ENCODE measurements at places on chromosomes 2 and 18.

DNA sequence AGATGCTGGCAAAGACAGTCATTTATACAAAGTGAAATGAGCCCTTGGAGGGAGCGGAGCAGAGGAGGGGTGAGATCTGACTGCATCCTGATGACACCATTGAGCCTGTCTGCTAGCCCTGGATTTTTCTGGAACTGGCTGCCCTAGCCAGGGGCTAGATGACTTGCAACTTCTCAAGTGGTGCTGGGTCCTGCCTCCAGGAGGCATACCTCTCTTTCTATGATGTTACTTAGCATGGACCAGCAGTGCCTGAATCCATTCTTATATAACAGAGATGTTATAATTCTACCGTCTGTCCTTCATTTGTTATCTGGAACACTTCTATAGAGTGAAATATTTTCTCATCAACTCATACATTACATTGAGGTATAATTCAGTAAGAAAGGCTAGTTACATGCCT, 8.5 kb upstream of the TWIST2 start:
- no peak for DNase-seq

DNA sequence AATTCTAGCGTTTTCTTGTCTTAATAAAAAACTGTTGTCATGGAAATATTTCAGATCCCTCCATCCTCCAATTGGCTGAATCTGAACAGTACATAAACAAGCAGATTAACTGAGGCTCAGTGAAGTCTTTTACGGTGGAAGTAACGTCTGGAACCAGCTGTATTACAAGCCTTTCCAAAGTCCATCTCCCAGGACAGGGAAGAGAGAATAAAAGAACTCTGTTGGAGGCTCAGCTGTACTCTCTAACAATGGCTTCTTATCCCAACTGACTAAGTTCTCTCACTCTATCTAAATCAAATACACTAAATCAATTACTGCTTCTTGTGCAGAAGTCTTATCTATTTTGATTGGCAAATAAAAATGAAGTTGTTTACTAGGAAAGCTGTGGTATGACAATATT, 19.9 kb upstream of the NEDD4L start:
- DNase-seq: no peak

GRCh38 chr2:10370895-10371294, 68.2 kb downstream of the HPCAL1 start:
- DNase-seq: no peak

DNA sequence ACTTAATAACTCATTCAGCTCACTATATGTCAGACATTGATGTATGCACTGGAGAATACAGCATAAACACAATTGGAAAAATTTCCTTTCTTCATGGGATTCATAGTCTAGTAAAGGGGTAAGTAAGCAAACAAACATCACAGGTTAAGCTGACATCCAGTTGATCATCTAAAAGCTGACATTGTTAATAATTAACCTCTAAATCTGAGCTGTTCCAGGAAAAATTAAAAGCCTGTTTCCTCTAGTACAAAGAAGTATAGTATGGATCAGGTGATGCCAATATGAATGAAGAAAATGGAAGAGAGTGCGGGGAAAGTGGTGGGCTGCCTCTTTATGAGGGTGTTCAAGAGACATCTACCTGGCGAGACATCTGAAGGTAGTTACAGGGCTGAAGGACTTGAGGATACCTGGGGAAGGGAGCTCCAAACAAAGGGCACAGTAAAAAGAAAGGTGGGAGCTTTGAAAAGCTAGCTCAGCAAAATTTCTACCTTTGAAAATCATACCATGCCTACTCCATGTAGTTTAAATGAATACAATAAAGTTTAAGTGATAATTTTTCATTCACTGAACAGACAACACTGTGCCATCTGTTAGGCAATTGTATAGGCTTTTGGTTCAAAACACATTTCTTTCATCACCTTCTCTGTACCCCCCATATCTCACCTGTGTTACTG, 619.3 kb downstream of the TRIB2 start:
- DNase-seq: no peak

GRCh38 chr2:119838179-119838578, 78.5 kb downstream of the PTPN4 start:
- no peak for DNase-seq

- DNase-seq: peak; percentile 81
Observed at GRCh38 chr2:234544659-234545611, 48.1 kb upstream of the ARL4C start.

- no peak for DNase-seq
Observed at GRCh38 chr18:51383711-51384110, 186.2 kb upstream of the MEX3C start.

GRCh38 chr18:57149531-57149930, 2.6 kb downstream of the BOD1L2 start:
- no peak for DNase-seq

- no peak for DNase-seq
Observed at GRCh38 chr2:101306410-101306809, 2.1 kb downstream of the RNF149 start.

- no peak for DNase-seq
Observed at GRCh38 chr18:54776282-54776977, 51.8 kb upstream of the RAB27B start.

DNA sequence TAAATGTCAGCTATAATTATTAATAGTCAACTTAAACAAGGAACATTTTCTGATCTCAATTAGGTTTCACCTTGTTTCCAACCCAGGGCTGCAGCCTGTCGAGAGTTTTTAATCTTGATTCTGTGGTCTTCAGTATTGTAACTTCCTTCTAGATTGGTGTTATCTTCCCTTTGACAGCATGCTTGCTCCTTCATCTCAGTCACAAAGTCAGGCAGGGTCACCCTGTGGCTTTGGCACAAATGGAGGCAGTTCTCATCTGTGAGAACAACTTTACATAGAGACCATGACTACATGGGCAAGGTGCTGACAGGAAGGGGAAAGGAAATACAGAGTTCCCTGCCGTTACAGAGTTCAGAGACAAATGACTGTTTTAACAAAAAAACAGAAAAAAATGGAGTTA, 50.5 kb downstream of the HNRNPLL start:
- DNase-seq: no peak

GRCh38 chr2:172896661-172897081, 161.0 kb downstream of the RAPGEF4 start:
- DNase-seq: no peak

DNA sequence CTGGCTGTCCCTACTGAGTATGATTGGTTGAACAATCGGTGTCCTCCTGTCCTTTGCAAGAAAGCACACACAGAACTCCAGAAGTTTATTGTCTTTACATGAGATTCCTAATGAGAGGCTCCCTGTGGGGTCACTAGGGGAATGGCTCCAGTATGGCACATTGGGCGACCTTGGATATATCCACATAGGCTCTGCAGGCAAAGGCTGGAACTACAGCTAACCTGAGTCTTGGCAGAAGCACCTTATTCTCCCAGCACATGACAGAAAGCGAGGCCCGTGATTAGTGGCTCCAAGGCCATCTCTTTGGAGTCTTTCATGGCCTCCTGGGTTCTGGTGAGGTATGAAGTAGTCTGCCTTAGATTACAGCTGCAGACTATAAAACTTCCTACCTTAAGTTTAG, 49.0 kb downstream of the ZDBF2 start:
- peak; percentile 35 for DNase-seq

GRCh38 chr2:239970004-239970623, 55.0 kb downstream of the NDUFA10 start:
- DNase-seq: no peak

GRCh38 chr2:239279508-239280295, 121.1 kb downstream of the HDAC4 start:
- no peak for DNase-seq

- no peak for DNase-seq
Observed at GRCh38 chr2:239955087-239955988, 69.8 kb downstream of the NDUFA10 start.

GRCh38 chr2:207505728-207506127, 24.0 kb upstream of the CREB1 start:
- no peak for DNase-seq

- DNase-seq: no peak
Observed at GRCh38 chr18:24543086-24543794, 82.8 kb downstream of the HRH4 start.

DNA sequence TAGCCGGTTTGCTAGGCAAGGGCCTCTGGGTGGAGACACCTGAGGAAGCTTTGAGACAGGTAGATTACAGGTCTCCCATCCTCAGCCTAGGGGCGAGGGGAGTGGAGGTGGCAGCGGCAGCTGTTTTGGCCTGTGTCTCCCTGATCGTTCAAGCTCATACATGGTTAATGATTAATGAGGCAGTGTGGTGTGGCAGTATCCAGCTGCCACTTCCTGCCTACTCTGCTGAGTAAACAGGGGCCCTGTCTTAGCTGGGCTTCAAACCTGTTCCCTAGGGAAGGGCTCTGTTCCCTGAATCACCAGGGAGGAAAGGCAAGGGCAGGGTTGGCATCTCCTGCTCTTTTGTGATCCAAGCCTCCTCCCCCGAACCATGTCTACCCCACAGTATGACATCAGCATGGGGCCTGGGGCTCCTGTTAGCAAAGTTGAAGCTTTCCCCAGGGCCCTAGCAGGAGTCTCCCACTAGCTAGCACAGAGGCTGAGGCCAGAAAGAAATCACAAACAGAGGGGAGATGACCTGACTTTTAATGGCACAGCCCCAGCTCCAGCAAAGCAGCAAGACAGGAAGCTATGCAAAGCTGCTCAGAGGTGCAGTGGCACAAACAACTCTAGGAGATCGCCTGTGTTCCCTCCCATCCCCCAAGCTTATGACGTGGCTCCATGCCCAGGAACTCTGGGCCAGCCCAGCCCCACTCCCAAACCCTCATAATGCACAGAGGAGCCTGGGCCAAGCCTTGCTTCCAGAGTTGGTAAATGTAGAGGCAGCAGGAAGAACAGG, 3.7 kb upstream of the TUBA4B start:
- DNase-seq: no peak

- DNase-seq: no peak
Observed at GRCh38 chr2:163919717-163920116, 183.9 kb upstream of the FIGN start.

DNA sequence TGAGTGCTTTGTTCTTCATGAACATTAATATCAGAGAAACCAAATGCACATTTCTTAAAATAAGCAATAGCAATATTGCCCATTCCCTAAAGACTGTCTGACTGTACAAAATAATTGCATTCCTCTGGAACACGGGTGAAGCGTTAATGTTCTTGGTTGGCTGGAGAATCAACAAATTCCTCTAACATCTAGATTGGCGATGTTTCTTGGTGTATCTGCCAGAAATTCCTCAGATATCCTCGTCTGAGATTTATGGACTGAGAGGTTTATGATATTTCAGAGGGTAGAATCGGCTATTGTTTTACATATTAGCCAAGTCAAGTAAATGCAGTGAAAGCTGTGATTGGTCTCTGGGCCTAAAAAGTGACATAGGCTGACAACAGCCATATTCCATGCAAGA, 27.1 kb upstream of the SPTBN1 start:
- DNase-seq: no peak

DNA sequence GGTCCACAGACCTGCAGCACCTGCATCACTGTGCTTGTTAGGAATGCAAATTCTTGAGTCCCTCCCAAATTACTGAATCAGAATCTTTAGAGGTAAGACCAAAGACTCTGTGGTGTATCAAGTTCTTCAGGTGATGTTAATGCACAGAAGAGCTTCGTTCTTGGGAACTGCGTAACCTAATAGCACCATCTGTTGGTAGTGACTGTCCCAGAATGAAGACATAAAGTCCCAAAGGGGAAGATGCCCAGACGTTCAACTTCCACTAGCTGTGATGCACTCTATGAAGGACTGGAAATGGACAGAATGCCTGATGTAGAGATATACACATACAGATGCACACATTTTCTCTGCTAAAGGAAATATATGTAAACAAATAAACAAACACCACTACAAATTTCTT, 576.0 kb downstream of the LRP1B start:
- peak; percentile 33 for DNase-seq

DNA sequence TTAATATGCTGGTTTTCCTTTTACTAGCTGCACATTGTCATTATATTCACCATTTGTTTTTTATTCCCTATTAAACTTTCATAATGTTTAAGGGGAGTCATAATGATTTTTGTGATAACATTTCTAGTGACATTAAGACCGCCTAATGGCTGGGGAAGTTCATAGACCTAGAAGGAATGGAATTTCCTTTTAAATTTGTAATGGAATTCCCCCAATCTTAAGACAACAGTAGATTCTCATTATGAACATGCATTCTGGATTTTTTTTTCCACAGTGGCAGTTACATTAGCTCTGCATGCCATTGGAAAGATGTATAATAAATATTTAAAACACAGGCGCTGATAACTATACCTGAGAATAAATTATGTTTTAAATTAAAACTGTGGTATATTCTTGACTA, 8.4 kb downstream of the YPEL5 start:
- no peak for DNase-seq

- no peak for DNase-seq
Observed at GRCh38 chr2:120597595-120598193, 138.0 kb upstream of the GLI2 start.

DNA sequence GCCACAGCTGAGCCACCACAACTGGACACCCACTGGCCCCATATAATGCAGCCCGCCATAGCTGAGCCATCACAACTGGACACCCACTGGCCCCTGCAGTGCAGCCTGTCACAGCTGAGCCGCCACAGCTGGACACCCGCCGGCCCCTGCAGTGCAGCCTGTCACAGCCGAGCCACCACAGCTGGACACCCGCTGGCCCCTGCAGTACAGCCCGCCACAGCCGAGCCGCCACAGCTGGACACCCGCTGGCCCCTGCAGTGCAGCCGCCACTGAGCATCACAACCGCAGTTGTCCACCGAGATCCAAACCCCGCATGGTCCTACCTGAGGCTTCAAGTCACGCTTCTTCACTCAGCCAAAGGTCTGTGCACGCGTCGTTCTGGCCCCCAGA, 134.2 kb downstream of the PXDN start:
- DNase-seq: no peak

GRCh38 chr2:234091883-234092282, 41.4 kb downstream of the SPP2 start:
- no peak for DNase-seq

DNA sequence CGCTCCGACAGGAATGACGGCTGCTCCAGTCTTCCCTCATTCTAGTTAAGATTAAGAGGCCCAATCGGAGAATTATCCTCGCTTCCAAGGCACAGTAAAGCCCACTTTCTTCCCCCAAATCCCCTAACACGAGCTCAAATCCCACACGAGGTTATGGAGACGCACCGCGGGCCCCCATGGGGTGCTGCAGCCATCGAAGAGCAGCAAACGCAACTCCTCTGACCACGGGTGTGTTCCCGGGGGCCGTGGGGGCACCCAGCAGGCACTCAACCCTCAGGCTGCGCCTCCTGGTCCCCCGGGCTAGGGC, 446 bp downstream of the COPS9 start:
- no peak for DNase-seq

- no peak for DNase-seq
Observed at GRCh38 chr2:1654696-1655374, 89.5 kb downstream of the PXDN start.

- DNase-seq: no peak
Observed at GRCh38 chr2:224958462-224958857, 83.8 kb downstream of the DOCK10 start.

- no peak for DNase-seq
Observed at GRCh38 chr2:46988733-46989481, 73.3 kb upstream of the MCFD2 start.

- DNase-seq: no peak
Observed at GRCh38 chr2:37744010-37744409, 72.6 kb upstream of the CDC42EP3 start.

All from HEK293T (cell line).